ENCODE measurements at places on chromosomes 4 and X. TPM values are rescaled to one million over a fixed set of nuclear protein-coding genes. Genes with fewer than 3 reads are reported as not detected.

The TLR1 gene
- total RNA-seq = 7.7 TPM

The EOLA1 gene
- 34.0 TPM for total RNA-seq

The CT83 gene
- total RNA-seq = not detected

The RTL9 gene
- not detected for total RNA-seq

The SLITRK4 gene
- total RNA-seq = 1.1 TPM

The PFKFB1 gene
- 0.29 TPM for total RNA-seq

The SERPINA7 gene
- not detected for total RNA-seq

The SLC38A5 gene
- 7.3 TPM for total RNA-seq

The CTAG1B gene
- total RNA-seq = not detected

The MTCP1 gene
- total RNA-seq = 11.7 TPM

The AKAP17A gene
- total RNA-seq = 40.8 TPM

The PPEF2 gene
- 0.43 TPM for total RNA-seq

The JADE3 gene
- total RNA-seq = 4.7 TPM

The PAGE4 gene
- total RNA-seq = not detected

The SLC26A1 gene
- total RNA-seq = 2.8 TPM

DNA sequence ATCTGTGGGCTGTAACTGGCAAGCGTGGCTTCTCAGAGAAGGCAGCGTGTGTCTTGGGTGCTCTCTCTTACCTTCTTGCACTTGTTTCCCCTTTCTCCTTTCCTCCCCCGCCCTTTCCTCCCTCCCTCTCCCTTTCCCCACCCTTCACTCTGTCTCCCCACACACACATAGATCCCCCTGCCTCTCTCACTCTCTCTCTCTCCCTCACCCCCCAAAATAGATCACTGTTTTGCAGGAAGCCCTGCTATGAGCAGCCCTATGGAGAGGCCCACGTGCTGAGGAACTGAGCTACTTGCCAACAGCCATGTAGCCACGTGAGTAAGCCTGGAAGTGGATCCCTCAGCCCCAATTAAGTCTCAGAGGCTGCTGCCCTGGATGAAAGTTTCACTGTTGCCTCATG lies 4.3 kb upstream of the PNMA6E start:
- no peak for DNase-seq

GRCh38 chrX:140766024-140766611 lies 56.6 kb downstream of the LINC00632 start:
- DNase-seq = peak; percentile 20

DNA sequence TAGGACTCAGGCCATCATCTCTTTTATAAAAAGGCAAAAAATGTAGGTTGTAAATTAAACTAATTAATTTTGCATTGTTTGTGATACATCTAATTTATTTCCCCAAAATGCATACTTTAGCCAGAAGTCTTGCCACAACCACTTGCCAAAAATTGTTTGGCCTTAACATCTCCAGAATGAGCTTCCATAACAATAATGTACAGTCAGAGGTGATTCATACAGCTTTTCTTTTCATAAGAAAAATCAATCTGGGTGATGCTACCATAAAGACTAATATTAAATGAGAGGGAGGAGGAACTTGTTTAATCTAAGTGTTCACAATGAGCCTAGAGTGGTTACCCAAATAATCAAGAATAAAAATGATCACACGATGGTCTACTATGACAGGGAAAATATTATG lies 59.3 kb downstream of the AMMECR1 start:
- no peak for DNase-seq

DNA sequence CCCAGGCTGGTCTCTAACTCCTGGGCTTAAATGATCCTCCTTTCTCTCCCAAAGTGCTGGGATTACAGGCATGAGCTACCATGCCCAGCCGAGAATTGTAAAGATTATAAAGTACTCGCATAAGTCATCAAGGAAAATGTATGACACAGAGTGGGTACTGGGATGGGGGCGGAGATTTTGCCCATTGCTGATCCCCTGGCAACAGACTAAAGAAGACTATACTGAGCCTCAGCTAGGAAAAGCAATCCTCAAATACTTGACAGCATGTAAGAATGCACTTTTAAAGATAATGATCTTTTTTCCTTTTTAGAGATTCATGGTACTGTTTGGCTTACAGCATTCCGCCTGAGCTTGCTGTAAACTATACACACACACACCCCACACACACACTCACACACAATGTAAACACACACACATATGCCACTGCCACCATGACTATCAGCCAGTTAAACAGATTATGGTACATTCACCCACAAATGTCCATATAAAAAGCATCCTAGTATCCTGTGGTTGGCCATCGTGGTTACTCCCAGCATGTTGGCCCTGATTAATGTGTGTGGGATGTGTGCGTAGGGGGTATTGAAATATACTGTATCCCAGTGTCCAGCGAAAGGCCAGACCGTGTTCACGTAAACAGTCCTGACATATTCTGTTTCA lies 113.0 kb downstream of the AMELX start:
- DNase-seq = no peak

- no peak for DNase-seq
These were observed 9.9 kb downstream of the MTMR1 start for GRCh38 chrX:150702966-150703694.

- DNase-seq = no peak
These were observed 218.6 kb upstream of the KCNIP4 start for GRCh38 chr4:22167201-22167600.

GRCh38 chr4:38985410-38986100 lies 46.7 kb downstream of the TMEM156 start:
- no peak for DNase-seq

DNA sequence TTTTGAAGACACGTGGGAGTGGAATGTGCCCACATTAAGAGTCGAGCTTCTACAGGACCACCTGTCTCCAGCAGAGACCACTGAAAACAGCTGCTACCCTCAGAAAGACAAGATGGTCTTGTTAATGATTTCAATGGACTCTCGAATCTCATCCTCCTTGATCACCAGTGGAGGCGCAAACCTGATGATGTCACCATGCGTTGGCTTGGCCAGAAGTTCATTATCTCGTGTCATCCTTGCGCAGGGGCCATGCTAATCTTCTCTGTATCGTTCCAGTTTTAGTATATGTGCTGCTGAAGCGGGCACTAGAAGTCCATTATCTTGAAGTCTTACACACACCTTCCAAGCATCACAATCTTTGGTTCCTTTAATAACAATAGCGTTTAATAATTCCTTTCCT lies 23.3 kb downstream of the SPACA5B start:
- DNase-seq = no peak

DNA sequence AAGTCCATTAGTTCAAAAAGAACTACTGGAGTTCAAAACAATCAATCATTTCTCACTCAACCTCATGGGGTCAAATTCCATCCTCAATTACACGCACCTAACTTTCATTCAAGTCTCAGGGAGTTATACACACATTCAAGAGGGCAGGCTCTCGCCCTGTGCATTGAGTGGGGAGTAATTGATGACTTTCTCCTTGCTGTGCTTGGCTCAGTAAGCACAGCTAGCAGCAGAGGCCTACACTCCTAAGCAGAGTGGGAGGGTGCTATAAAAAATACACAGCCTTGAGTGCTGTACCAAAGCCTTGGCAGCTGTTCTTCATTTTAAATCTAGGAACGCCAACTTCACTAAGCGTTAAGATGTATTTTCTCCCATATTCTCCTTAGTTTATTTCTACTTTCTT lies 958.3 kb upstream of the ADGRL3 start:
- no peak for DNase-seq

- peak; percentile 82 for DNase-seq
These were observed at the start of gene SLC25A14 for GRCh38 chrX:130339408-130340222. SLC25A14 (plus strand) TSS chrX:130339919; CDS start chrX:130340279, 360 bp downstream.

DNA sequence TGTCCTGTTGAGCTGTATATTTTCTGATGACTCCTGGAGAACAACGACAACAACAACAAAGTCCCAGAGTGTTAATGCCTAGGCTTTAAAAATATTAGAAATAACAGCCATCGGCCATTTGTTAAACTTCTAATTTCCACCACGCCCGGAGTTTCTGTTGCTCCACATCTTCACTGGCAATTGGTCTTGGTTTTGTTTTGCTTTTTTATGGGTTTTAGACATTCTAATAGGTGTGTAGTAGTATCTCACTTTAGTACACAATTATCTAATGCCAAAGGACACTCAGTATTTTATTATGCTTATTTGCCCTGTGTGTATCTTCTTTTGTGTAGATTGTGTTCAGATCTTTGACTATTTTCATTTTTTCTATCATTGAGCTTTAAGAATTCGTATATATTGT lies 5.0 kb downstream of the MAGEA12 start:
- no peak for DNase-seq

DNA sequence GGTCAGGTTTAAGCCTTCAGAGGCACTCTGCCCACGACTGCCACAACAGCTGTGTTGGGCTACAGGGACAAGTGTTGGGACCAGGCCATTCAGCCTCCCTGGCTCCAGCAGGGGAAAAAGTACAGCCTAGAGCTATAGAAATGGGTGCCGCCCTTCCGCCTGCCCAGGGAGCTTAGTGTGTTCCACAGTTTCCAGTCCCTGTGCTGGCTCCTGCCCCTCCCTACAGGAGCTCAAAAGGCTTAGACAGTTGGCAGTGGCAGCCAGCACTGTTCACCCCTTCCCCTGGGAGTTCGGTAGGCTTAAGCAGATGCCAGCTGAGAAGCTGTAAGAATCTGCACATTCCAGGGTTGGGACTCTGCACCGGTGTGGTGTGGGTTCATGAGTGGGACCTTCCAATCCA lies 408.2 kb upstream of the INTU start:
- no peak for DNase-seq

DNA sequence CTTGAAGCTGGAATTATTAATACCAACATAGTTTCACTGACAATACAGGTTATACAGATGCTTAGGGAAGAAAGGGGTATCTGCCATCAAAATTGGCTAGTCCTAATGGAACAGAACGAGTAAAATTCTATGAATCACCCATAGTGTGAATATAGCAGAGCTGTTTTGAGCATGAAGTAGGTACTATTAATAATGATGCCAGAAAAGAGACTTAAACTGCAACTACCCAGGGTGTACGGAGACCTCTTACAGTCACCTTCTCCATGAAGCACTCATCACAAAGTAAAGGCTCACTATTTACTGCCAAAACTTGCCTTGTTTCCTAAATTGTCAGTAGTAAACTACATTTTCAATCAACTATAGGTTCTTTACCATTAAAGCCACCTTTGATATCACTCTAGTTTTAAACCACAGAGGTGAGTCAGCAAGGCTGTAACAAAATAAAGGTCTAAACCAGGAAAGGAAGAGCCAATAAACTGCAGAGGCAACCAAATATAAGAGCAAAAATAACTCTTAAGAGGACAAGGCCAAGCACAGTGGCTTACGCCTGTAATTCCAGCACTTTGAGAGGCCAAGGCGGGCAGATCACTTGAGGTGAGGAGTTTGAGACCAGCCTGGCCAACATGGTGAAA lies 114.4 kb downstream of the FRYL start:
- no peak for DNase-seq

GRCh38 chr4:86948276-86948675 lies 13.5 kb downstream of the AFF1 start:
- no peak for DNase-seq

DNA sequence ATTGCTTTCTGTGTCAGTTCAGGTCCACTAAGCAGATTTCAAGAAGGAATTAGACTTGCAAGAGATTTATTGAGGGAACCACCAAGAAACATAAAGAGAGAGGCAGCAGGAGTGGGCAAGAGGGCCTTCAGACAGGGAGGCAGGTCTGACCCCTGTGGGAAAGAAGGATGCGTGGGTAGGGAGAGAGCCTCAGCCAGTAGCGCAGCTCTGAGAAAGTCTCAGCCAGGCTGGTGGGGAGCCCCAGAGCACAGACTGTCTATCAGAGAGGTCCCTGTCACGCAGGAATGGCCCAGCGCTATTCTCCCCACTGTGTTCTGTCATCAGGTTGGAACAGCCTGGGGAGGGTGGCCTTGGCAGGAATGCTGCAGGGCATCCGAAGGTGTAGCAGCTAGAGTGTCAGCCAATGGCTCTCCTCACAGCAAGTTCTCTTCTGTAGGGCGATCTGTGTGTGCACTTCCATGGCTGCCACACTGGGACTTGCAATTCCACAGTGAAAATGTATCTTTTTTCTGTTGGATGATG lies 48.0 kb downstream of the OTC start:
- DNase-seq = no peak

GRCh38 chr4:16887887-16888286 lies 10.6 kb downstream of the LDB2 start:
- DNase-seq = no peak

GRCh38 chr4:145956288-145956890 lies 17.8 kb upstream of the ZNF827 start:
- DNase-seq = no peak

- peak; percentile 38 for DNase-seq
These were observed 30.8 kb downstream of the RTL5 start for GRCh38 chrX:72100824-72101351.

GRCh38 chr4:152572417-152573086 lies 36.7 kb upstream of the FBXW7 start:
- no peak for DNase-seq

- DNase-seq = no peak
These were observed 529.7 kb upstream of the BOD1L1 start for GRCh38 chr4:14157262-14157661.

- DNase-seq = no peak
These were observed 26.7 kb downstream of the GEMIN8 start for GRCh38 chrX:14003028-14003427.

DNA sequence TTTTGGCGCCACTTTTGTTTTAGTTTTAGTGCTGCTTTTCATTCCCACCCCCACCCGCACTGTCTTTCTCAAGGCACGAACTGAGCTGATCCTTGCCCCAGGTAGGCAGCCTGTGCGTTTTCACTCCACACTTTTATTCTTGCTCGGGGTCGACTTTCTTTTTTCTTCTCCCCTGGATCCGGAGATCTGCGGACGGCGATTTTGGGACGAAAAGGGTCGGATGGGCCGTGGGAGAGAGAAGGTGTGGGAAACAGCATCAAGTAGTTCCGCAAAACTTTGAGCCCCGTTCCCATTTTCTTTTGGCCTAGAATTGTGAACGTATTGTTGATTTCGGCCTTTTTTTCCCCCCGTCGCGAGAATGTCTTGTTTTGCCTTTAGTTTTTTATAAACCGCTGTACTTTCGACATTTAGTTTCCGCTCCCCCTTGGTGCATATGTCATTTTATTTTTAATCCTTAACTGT lies 531 bp downstream of the STAG2 start:
- DNase-seq = no peak

DNA sequence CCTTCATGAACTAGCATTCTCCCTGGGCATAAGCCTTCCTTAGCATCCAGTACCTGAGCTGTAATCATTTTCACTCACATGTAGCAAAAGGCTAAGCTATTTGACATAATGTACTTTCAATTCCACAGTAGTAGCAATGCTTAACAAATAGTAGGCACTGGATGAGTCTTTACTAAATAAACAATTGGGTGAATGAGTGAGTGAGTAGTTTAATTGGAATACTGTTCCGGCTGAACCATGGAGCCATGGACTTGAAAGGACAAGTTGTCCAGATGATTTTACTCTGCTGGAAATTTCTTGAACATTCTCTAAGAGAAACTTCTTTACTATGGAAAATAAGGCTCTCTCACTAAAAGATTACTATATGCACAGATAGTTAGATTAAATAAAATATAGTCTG lies 159.3 kb downstream of the FAM47B start:
- no peak for DNase-seq

GRCh38 chrX:56812515-56813105 lies 83.6 kb downstream of the NBDY start:
- no peak for DNase-seq

Measured in mucosa of descending colon (tissue), 3 donors.